ENCODE measurements at places on chromosomes 7 and 10.

DNA sequence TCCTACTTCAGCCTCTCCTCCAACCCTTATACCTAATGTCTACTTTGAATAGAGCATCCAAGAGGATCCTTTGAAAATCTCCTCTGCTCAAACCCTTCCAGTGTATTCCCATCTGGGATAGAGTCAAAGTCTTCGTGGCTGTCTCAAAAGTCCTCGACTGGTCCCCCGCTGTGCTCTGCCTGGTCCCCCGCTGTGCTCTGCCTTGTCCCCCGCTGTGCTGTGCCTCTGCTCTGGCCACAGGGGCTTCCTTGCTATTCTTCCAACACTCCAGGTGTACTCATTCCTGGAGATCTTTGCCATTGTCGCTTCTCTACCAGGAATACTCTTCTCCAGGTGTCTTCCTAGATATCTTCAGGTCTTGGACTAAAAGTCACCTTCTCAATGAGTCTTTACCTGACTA, 36.1 kb upstream of the COMMD3 start:
- DNase-seq, result no peak

DNA sequence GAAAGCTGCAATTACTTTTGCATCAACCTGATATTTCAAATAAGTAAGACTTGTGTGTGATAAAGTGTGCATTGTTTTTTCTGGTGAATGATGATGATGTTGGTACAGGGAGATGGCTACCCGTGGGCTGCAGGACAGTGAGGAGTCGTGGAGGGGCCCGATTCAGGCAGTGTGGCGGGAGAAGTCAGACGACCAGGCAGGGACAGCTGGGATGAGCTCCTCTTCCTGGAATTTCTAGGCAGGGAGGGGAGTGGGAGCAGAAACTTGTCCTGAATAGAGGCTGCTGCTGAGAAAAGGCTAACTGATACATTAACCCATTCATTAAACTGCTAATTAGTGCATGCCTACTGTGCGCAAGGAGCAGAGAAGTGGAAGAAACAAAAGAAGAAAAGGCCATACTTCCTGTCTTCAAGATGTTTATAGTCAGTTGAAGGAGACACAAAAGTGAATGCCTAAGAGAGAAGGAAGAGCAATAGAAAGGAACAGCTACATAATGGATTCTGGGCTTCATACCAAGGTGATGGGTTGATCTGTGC, 9.3 kb upstream of the GATAD1 start:
- no peak for DNase-seq

DNA sequence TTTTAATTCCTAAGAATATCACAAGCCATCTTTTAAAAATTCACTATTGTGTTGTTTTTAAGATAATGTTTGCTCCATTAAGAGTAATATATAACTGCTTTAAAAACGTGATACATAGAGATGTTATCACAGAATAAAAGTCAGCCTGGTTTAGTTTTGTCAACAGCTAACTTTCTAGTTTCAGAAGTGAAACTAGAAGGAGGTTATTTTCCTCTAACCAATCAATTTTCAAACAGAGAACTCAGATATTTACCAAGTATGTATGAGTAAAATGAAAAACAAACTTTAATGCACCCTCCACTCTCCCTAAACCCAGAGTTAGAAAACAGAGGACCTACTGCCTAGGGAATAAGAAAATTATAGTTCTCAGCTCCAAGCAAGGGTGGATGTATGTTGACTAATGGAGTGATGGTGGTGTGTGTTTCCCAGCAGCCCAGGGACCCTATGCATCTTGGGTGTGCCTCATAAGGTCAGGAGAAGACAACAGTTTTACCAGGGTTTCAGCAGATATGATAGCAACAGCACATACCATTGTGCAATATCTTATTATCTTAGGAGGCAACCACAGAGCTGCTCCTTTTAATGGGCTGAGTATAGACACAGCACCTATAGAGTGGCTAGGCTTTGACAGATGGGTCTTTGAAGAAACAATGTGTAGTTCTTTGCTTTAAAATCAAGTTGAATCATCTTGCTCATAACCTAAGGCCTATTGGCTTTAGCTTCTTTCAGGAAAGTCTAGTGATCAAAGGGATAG, 58.4 kb downstream of the PTPRZ1 start:
- DNase-seq, result no peak

GRCh38 chr7:1169409-1170368, 9.7 kb upstream of the ZFAND2A start:
- peak; percentile 94 for DNase-seq

- peak; percentile 48 for DNase-seq
Measured at GRCh38 chr7:135510592-135511183, 786 bp upstream of the CNOT4 start.

GRCh38 chr10:122531939-122532338, 28.6 kb upstream of the DMBT1 start:
- DNase-seq, result no peak

GRCh38 chr10:7186387-7187018, 224.3 kb downstream of the SFMBT2 start:
- DNase-seq, result peak; percentile 81

DNA sequence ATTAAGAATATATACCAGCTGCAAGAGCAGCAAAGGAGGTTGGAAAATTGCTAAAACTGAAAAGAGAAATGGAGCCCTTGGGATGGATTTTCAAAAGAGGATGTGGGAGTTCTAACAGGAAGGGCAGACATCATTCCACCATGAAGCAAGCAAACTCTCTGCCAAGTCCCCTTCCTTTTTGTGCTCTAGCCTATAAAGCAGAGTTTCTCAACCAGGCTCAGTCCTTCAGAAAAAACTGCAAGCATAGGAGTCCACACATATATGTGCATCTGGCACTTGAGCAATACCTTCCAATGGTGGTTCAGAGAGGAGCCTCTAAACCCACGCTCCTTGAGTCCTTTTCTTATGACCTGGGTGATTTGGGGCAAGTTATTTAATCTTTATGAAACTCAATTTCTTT, 98.6 kb upstream of the MKX start:
- peak; percentile 93 for DNase-seq

- DNase-seq, result no peak
Measured at GRCh38 chr10:36344240-36345174, 702.4 kb upstream of the FZD8 start.

- no peak for DNase-seq
Measured at GRCh38 chr10:33117816-33118215, 159.8 kb upstream of the ITGB1 start.

GRCh38 chr10:133318494-133319127, 9.9 kb downstream of the ZNF511 start:
- DNase-seq, result peak; percentile 85

- DNase-seq, result no peak
Measured at GRCh38 chr10:3133948-3134347, 38.6 kb downstream of the PITRM1 start.

DNA sequence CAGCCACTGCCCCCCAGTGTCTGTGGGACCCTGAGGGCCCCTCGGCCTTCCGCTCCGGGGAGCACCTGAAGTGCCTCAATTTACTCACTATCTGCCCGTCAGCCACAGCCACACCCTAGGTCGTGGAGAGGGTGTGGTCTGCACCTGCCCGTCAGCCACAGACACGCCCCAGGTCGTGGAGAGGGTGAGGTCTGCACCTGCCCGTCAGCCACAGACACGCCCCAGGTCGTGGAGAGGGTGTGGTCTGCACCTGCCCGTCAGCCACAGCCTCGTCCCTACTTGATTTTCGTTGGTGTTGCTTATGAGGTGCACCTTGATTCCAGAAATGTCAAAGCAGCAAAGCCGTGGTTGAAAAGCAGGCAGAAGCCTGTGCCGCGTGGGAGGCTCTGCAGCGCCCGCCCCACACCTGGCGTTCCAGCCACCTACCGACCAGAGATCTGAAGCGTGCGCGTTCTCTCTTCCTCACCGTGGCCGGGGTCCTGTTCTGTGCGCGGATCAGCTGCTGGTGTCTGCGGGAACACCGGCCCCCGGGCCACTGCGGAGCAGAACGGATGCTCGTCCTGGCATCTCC, 101.6 kb downstream of the DYNC2I1 start:
- no peak for DNase-seq

DNA sequence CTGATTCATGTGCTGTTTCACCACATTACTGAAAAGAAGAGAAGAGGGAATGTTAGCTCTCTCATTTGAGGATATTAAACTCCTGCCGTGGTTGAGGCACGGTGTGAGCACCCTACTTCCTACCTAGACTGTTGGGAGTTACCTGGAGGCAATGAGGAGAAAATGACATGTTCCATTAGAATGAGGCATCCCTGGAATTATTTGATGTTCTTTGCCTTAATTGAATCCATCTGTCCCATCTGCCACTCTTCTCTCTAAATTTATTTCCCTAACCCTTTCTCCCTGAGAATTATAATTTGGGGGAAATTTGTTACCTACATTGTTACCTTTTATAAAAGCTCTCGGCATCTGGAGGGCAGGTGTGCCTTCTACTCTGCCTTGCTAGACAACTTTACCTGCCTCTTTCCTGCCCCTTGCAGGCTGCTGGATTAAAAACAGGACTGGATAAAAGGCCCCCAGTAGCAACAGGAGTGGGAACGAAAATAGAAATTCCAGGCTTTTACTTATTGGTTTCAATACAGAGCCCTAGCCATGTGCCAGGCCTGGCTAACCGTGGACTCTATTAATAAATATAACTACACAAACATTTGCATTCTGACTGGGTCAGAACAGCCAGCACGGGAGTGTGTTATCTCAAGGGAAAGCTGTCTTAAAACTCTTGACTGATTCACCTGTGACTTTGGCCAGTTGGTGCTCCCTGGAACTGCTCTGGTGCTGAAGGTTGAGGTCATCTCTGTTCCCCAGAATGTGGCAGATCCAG, 4.4 kb upstream of the ATXN7L1 start:
- DNase-seq, result no peak

- DNase-seq, result no peak
Measured at GRCh38 chr10:48548531-48549135, 56.2 kb downstream of the ARHGAP22 start.

GRCh38 chr7:141460781-141461715, 90.2 kb upstream of the AGK start:
- DNase-seq, result no peak

DNA sequence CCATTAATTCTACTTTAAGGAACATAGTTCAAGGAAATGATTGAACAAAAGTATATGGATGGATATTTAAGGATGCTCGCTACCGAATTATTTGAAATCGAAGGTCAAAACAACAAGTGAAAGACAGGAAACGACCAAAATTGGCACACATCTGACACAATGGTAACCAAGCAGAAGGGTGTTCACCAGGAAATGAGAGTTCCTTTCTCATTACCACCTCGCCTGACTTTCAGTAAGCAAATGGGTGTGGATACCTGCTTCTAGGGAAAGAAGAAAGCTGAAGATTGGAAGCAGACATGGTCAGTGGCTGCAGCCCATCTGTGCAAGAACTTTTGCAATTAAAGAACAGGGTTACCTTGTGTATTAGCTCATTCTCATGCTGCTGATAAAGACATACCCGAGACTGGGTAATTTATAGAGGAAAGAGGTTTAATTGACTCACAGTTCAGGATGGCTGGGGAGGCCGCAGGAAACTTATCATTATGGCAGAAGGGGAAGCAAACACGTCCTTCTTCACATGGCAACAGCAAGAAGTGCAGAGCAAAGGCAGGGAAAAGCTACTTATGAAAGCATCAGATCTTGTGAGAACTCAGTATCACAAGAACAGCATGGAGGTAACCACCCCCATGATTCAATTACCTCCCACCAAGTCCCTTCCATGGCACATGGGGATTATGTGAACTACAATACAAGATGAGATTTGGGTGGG, 6.2 kb upstream of the TMEM273 start:
- no peak for DNase-seq

GRCh38 chr10:122199070-122199469, 72.0 kb upstream of the BTBD16 start:
- DNase-seq, result no peak

DNA sequence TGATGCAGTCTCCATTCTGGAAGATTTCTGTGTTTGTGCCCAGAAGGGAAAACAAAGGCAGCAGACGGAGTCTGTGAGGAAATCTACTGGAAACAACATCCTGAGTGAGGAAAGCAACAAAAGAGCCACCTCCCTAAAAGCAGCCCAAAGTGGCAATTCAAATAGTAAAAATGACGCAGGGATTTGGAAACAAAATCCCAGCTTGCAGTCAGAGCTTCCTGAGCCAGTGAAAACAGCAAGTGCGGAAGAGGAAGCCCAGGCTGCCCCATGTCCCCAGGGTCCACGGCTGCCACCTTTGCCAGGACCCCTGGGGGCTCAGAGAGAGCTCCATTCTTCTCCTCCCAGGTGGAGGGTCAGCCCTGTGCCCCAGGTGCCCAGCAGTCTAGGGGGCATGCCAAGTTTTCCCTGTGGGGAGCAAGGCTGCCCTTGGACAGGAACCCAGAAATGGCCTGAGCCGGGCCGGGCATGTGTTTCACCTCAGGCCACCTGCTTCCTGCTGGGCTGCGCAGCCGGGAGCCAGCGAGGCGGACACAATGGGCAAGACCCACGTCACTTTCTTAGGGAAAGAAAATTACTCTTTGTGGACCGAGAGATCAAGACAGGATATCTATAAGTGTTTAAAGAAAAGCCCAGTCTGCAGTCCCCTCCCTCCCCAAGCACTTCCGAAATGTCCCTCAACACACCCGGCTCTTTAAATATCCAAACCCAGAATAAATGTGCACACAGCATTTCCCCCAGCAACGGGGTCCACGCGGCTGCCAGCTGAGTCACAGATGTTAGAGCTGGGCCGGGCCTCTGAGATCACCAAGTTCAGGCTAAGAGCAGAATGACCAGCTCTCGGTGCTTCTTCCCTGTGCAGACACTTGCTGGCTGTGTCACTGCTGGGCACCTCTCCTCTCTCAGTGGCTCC, 231.1 kb downstream of the ARHGAP12 start:
- peak; percentile 92 for DNase-seq

DNA sequence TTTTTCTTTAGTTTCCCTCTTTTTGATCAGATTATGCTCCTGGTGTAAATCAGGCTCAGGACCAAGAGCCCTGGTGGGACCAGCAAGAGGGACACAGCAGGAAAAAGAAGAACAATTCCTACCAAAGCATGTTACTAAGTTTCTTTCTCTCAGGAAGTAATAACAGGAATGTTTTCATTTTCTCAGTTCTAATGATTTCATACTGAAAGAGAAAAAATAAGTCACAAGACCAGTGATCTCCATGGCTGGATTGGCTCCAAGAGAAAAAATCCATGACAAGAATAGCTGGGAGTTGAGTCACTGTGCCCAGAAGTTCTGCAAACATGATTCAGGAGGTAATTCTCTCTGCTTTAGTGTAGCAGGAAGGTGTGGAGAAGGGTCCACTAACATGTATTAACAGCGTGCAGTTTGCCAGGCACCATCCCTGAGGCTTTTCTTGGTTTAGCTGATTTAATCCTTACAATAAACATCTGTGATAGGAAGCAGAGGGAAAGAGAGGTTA, 23.8 kb upstream of the IFIT2 start:
- peak; percentile 63 for DNase-seq

- DNase-seq, result no peak
Measured at GRCh38 chr10:62503872-62504271, 129.7 kb downstream of the ZNF365 start.

- DNase-seq, result peak; percentile 44
Measured at GRCh38 chr10:77603534-77603927, 34.1 kb downstream of the KCNMA1 start.

DNA sequence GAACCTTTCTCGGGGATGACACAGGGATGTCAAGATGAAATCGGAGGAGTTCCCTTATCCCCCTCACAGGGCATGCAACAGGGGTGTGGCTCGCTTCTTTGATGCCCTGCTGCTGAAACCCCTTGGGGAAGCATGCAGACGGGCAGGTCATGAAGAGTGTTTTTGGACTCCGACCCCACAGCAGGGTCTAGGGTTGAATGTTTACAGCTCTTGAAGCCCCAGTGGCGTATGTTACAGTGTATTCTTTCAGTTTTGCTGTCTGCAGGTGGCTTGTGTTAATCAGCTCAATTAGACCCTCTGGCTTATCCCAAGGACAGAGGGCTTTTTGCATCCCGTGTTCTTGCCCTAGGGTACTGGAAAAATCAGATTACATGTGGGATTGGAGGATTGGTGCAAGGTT, 446.5 kb downstream of the LRMDA start:
- no peak for DNase-seq
